CD4-positive, alpha-beta T cell treated with Interleukin-4 for 1 hour (primary cell): ENCODE measurements at places on chromosomes 16 and 17.

GRCh38 chr17:65158041-65158440, 20.9 kb downstream of the RGS9 start:
- no peak for DNase-seq

DNA sequence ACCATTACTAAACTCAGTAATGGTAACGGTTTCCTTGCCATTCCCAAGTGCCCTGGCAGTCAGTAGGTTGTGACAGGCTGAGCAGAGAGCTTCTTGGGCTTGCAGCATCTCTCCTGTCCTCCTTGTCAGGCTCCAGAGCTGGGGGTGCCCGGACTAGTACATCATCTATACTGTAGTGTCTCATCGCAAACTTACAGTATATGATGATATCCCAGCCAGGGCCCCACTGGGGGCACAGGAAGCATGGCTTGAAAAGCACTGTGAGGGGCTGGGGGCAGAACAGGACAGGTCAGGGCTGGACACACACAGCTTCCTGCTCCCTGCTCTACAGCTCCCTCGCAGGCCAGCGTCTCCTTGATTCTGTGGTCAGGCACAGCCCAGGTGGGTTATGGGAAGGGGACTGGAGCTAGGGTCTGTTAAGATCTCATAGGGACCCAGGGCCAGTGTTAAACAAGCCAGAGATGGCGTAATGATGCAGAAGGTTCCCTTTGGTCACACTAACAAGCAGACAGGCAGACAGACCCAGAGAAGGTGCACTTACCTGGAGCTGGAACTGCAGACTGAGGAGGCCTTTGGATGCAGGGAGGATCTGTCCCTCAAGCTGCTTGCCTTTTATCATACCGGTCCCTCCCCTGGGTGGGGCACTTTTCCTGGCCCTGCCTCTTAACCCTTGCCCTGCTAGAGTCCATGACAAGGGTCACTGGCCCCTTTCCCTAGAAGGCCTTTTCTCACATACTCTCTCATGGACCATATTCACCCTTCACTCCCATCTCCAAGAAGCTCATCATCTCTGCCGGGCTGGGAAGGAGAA, 6.8 kb downstream of the ERAL1 start:
- DNase-seq, result no peak

GRCh38 chr16:86031141-86031678, 132.2 kb downstream of the IRF8 start:
- DNase-seq, result no peak

DNA sequence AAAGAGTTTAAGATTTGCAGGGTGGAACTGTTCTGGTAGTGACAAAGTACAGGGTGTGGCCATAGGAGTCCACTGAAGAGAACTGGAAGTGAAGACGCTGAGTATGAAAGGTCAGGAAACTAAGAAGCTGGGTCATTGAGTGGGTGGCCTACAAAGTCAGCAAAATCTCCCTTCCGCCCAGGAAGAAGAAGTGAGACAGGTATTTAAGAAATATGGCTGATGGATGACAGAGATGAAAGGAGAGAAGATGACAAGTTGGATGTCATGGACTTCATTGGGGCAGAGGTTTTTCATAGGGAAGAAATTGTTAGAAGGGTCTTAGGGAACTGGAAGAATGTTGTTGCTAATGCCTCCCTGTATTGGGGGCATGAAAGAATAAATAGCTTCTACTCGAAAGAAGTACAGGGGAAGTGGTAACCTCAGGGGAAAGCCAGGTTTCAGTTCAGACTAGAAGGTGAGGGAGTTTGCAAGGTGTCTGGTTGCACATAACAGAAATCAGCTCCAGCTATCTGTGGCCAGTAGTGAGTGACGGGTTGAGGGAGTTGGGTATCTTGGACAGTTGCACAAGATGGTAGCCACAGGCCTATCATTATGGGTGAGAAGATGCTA, 33.6 kb upstream of the MED13 start:
- no peak for DNase-seq

DNA sequence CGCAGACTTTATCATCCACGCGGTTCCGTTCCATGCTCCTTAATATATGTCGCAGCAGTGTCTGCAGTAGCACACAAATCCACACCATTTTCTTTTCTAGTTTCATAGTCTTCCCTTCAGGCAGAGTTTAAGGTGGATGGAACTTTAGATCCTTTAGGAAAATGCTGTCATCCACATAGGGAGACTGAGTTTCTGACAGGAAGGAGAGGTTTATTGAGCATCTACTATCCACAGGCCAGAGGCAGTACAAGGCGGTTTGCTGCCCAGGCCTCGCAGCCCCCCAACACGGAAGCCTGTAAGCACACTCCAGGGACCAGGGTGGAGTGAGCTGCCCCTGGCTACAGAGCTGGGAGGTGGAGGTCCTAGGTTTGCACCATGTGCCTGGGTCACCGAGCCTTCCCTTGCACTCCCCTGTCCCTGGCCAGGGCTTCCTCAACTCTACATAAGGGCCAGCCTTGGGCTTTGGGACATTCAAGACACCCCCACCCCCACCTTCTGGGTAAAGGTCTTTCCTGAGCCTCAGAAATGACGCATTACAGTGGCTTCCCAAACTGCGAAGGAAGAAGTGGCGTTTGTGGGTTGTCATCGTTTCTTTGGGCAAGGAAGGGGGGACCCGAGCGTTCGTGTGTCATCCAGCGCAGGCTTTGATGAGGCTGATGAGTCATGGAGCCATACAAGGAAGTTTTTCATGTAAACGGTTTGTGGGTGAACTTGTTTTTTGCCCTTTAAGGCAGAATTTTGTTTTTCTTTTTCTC, 146.5 kb upstream of the PLCG2 start:
- peak; percentile 77 for DNase-seq

- no peak for DNase-seq
Observed at GRCh38 chr17:58325289-58325726, 3.3 kb downstream of the TSPOAP1 start.

DNA sequence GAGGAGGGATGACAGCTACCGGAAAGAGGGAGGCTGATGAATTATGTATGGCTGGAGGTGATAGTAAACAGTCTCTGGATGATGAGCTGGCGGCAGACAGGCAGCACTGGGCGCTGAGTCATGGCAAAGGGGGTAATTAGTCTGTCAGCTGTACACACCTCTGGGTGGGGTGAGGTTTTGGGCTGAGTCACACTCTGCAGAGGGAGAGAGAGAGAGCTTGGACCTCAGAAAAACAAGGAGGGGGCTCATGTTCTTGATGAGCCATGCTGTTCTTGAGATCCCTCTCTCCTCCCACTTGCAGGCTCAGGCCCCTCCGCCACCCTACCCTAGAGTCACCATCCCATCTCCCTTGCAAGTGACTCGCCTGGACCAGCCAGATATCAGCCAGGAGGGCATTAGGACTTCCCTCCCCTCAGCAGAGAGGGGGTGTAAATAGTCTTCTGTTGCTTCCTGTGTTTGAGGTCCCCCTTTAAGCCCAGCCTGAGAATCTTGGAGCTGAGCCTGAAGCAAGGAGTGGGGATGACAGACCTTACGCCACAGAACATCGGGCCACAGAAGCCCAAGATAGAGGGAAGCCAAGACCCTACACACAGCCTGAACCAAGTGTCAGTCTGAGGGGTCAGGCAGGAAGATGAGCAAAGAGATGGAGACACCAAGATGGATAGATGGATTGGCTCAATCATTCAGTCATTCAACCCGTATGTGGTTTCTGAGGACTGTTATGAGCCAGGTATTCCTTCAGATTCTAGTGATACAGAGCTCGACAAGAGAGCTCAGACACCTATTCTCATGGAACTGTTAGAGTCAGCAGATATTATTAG, 383.2 kb upstream of the CCL2 start:
- no peak for DNase-seq

- DNase-seq, result no peak
Observed at GRCh38 chr17:45951941-45952340, 47.1 kb upstream of the STH start.

DNA sequence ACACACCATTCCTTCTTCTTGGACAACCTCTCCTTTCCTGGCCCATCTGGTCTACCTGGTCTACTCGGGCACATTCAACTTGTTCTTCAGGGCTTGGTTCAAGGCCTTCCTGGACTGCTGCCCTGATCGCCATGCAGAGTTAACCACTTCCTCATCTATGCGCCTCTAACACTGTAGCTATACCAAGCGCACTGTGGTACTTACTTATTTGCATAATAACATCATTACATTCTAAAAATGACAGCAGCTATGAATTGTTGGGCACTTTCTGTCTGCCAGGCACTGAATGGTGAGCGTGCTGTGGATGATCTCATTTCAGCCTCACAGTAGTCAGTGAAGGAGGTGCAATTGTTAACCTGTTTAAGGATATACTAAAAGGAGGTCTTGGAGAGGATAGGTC, 66.9 kb upstream of the SDK2 start:
- no peak for DNase-seq

DNA sequence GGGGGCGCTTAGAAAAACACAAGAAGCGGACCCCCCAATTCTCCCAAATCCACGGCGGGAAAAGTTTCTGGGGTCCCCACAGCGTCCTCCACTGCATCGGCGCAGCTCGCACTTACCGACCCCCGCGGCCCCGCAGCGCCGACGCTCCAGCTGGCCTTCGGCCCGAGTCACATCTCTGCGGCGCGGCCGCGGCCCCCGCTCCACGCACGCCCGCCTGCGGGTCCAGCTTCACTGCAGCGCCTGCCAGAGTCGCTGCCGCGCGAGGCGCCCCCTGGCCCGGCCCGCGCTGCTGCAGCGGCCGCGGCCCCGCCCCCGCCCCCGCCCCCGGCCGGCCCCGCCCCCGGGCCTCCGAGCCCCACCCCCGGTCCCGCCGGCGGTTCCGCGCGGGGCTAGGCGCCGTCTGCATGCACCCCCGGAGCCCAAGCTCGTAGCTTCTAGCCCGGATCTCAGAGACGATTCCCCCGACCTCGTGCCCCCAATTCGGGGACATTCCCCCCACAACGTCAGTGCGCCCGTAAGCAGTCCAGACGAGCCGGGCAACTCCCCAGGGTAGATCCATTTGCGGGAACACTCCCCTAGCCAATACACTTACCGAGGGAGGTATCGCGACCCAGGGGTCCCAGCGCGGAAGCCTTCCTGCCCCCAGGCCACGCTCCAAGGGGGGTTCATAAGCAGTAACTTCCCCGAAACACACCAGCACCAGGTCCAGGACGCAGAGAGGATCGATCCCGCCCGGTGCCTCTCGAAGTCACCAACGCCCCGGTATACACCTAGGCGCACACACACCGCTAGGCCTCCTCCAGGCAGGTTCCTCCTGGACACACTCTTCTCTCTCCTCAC, at the start of gene GPRC5B:
GPRC5B (minus strand) TSS at position 238 of the 840 bp plus-strand sequence. CDS start 12,003 bp downstream, outside the sequence.
- peak; percentile 50 for DNase-seq

GRCh38 chr17:67922503-67922902, 73.8 kb downstream of the C17orf58 start:
- DNase-seq, result no peak

DNA sequence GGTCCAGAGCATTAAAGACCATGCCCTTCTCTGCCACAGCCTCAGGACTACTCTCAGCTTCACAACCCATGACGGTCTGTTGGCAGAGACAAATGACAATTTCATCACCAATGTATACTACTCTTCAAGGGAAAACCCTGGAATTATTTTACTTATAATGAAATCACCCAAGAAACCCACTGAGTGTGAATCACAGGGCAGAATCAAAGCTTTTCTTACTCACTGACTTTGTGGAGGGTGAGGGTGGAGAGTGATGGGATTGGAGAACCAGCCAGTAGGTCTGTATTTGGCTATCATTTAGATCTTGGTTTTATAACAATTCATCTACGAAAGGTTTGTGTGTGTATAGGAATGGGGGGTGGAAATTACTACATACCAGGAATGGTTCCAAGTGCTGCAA, 442.6 kb downstream of the SHISA9 start:
- no peak for DNase-seq

- DNase-seq, result no peak
Observed at GRCh38 chr17:4652997-4653396, 11.5 kb upstream of the ALOX15 start.

DNA sequence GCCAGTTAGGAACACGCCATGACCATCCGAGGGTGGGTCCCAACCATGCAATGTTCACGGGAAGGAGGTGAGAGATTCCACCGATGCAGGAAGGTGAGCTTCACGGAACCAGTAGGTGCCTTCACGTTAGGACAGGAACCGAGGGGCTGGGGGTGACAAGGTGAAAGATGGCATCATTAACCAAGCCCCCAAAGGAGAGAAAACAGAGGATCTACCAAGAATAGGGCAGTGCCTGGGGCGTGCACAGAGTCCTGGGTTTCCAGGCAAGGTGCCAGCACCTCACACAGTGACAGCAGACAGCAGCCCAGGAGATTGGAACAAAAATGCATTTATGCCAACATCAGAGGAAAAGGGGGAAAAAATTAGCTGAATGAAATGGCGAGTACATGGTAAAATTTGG, 137.9 kb downstream of the GSG1L start:
- DNase-seq, result no peak

DNA sequence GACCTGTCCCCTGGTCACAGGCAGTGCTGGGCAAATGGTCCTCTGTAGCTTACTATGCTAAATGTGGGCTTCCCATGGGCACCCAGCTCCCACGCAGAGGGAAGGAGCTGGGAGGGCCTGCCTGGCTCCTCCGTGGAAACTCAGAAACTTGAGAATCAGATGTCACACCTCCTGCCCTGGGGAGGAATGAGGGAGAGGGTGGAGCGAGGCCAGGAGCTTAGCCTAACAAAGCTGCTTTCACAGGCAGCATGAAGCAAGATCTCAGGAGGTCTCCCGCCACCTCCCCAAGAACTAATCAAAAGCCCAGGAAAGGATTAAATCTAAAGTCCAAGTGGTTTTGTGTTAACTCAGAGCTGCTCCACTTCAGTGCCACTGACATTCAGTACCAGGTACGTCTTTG, 33.6 kb upstream of the XYLT2 start:
- no peak for DNase-seq

- DNase-seq, result no peak
Observed at GRCh38 chr17:83118071-83118841, 38.8 kb downstream of the METRNL start.

- no peak for DNase-seq
Observed at GRCh38 chr17:46802800-46803199, 15.7 kb downstream of the WNT3 start.

- DNase-seq, result no peak
Observed at GRCh38 chr17:42041619-42042018, 8.8 kb downstream of the C17orf113 start.

GRCh38 chr17:7767405-7768021, 50.0 kb downstream of the DNAH2 start:
- DNase-seq, result no peak

GRCh38 chr16:87784812-87785211, 19.0 kb upstream of the KLHDC4 start:
- no peak for DNase-seq

DNA sequence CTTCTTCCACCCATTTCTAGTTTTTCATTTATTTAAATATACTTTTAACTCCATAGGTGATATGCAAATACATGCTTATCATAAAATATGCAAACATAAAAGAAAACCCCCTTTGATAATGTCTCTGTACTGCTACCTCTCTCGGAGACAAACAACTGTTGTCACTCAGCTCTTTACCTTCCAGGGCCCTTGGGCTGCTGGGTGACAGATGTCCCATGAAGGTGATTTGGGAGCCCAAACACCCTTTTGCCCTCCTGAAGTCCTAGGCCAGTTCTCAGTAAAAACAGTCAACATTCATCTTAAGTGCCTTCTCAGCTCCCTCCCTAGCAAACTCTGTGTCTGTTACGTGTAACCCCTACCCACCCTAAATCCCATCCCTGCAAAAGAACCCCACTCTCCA, 37.5 kb downstream of the CHD9 start:
- no peak for DNase-seq

GRCh38 chr17:13640551-13640950, 38.8 kb upstream of the HS3ST3A1 start:
- no peak for DNase-seq
